NCI-H2227 treated with DMSO at 0.1 percent for 48 hours (cell line): ENCODE measurements at places on chromosomes 16 and 17.

DNA sequence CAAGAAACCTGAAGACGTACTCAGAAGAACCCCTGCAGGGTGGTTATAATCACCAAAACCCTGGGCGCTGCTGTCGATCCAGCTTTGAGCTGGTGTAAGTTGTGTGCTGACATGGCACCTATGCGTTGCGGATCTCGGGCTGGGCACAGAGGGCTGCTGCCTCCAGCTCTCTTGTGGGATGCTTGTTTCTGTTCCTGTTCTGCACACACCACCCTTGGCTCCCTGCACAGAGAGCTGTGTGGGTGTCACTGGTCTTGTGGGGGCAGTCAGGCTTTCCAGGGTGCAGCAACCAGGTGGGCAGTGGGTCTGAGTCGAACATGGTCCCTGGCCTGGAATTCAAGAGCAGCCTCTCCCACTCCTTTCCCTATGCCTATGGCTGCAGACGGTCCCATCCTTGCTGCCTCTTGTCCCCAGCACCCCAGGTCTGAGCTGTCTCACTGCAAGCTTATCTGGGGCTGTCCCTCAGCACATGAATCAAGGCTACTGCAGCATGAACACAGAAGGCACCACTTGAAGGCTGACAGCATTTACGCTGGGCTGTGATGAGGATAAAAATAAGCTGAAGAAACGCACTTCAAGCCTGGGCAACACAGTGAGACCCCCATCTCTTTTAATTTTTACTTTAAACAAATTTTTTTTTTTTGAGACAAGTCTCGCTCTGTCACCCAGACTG, 20.1 kb downstream of the ZNF276 start:
- no peak for DNase-seq

GRCh38 chr17:10208604-10209193, 10.3 kb upstream of the GAS7 start:
- no peak for DNase-seq

- DNase-seq, result peak; percentile 65
These were observed 140.6 kb downstream of the CLEC16A start for GRCh38 chr16:11084876-11085485.

- DNase-seq, result no peak
These were observed 19.0 kb downstream of the ERAL1 start for GRCh38 chr17:28873839-28874238.

GRCh38 chr16:11629071-11630030, 38.9 kb upstream of the SNN start:
- DNase-seq, result no peak

- DNase-seq, result no peak
These were observed 5.7 kb upstream of the FN3K start for GRCh38 chr17:82729479-82730260.

DNA sequence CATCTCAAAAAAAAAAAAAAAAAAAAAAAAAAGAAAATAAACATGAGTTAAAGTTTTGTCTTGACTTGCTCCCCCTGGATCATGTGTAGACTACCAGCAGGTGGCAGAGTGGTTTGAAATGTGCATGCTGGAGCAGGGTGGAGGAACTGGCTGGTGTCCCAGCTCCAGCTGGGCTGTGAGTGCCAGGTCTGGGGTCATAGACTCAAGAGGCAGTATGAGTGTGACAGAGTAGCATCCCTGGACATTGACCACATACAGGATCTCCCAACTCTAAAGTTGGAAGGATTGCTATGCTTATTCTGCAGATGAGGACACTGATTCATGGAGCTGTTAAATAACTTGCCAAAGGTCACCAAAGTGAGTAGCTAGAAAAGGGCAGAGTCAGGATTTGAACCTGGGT, 198.0 kb upstream of the MPHOSPH6 start:
- DNase-seq, result no peak
